ENCODE measurements at places on chromosomes 13 and 19. TPM values are rescaled to one million over a fixed set of nuclear protein-coding genes. Genes with fewer than 3 reads are reported as not detected.

CARM1 gene
- 48.9 TPM for polyA plus RNA-seq

U2AF1L4 gene
- 41.3 TPM for polyA plus RNA-seq

KCNK6 gene
- polyA plus RNA-seq = 2.7 TPM

CACNG6 gene
- polyA plus RNA-seq = 0.06 TPM

FXYD1 gene
- not detected for polyA plus RNA-seq

RFPL4A gene
- polyA plus RNA-seq = not detected

GRIK5 gene
- 0.68 TPM for polyA plus RNA-seq

SLC10A2 gene
- 28.4 TPM for polyA plus RNA-seq

ZNF507 gene
- polyA plus RNA-seq = 3.2 TPM

TEX101 gene
- polyA plus RNA-seq = not detected

FPR2 gene
- not detected for polyA plus RNA-seq

TMEM38A gene
- polyA plus RNA-seq = 2.7 TPM
